ENCODE measurements at places on chromosomes 5 and 9. TPM values are rescaled to one million over a fixed set of nuclear protein-coding genes. Genes with fewer than 3 reads are reported as not detected.

Gene PRRX2
- 3.4 TPM for total RNA-seq

Gene TCOF1
- total RNA-seq: 20.1 TPM

Gene ANKRD34B
- not detected for total RNA-seq

Gene DMGDH
- 11.7 TPM for total RNA-seq

Gene LCN9
- total RNA-seq: not detected

Gene ECSCR
- total RNA-seq: 10.0 TPM

Gene TLX3
- total RNA-seq: not detected

Measured in subcutaneous adipose tissue (tissue), 4 donors.